Stimulated activated naive CD4-positive, alpha-beta T cell treated with Interleukin-2 at 50 U/mL for 16 hours (primary cell): ENCODE measurements at places on chromosomes 12 and 14.

DNA sequence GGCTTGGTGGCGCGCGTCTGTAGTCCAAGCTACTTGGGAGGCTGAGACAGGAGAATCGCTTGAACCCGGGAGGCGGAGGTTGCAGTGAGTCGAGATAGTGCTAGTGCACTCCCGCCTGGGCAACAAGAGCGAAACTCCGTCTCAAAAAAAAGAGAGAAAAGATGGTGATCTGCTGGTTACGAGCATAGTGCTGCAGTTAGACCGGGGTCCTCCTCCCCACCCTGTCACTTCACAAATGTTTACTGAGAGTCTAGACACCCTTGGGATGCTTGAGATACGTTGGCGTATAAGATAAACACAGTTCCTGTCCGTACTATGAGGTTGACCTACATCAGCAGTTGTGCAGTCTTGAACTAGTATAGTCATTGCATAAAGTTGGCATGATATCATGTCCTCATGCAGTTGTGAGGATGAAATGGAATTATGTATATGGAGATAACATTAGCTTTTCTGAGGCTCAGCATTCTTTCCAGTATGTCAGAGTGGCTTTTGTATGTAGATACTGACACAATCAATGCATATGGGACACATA is 787 bp downstream of the ACAD10 start:
- no peak for DNase-seq

GRCh38 chr12:15168026-15168678 is 53.1 kb downstream of the RERG start:
- DNase-seq = no peak

GRCh38 chr14:104049576-104050240 is 35.8 kb upstream of the ASPG start:
- DNase-seq = no peak

GRCh38 chr12:117572755-117573154 is 211.3 kb upstream of the NOS1 start:
- DNase-seq = no peak

- no peak for DNase-seq
These were observed 71.8 kb downstream of the PAWR start for GRCh38 chr12:79618848-79619404.

- DNase-seq = no peak
These were observed 86.5 kb upstream of the PTPRR start for GRCh38 chr12:71007020-71007419.

DNA sequence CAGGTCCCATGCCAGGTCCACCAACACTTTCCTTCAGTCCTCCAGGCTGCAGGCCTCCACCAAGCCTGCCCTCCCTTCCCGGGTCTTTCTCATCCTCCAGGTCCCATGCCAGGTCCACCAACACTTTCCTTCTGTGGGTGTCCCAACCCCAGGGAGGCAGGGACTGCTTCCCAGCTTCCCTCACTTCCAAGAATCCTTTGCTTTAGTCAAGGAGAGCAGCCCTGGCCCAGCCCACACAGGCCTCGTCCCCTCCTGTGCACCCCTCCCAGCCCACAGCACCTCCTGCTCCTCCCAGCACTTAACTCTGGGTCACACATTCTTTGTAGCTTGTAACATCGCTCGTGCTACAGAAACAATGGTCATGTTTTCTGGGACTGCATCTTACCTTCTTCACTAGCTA is 72.9 kb downstream of the TESC start:
- DNase-seq = no peak

DNA sequence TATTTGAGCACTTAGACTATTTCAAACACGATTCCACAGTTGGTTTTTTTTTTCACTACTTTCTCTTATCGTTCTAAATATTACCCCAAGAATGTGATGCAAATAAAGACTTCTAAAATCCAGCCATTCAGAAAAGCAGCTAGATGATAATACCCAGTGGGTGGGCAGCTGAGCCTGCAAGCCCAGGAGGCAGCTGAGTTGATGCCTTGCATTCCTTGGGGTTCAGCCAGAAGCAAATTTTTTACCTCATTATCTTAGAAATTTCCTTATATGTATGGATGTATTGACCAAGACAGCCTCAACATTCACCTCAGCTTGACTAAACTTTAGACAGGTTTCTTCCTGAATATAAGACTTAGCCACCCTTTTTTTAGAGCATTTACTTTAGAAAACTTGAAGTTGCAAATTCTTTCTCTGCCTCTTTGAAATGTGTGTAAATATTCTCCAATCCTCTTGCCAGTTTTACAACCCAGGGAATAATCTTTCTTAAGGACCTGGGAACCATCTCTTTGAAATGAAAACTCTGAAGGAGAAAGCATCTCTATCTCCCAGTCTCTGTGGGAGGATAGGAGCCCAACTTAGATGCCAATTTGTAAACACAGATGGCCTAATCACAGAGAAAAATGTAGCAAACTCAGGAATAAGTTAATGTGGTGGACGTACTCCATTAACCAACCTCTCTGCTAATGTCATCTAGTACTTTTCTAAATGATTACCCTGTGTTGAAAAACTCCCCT is 52.2 kb upstream of the ANP32D start:
- no peak for DNase-seq
